ENCODE measurements at places on chromosomes 3 and 15.

- DNase-seq, result no peak
These were observed 41.9 kb upstream of the PLXND1 start for GRCh38 chr3:129648391-129648790.

- DNase-seq, result no peak
These were observed 280.2 kb upstream of the ICE2 start for GRCh38 chr15:60758961-60759729.

- DNase-seq, result no peak
These were observed 177.5 kb downstream of the STT3B start for GRCh38 chr3:31710123-31710803.

DNA sequence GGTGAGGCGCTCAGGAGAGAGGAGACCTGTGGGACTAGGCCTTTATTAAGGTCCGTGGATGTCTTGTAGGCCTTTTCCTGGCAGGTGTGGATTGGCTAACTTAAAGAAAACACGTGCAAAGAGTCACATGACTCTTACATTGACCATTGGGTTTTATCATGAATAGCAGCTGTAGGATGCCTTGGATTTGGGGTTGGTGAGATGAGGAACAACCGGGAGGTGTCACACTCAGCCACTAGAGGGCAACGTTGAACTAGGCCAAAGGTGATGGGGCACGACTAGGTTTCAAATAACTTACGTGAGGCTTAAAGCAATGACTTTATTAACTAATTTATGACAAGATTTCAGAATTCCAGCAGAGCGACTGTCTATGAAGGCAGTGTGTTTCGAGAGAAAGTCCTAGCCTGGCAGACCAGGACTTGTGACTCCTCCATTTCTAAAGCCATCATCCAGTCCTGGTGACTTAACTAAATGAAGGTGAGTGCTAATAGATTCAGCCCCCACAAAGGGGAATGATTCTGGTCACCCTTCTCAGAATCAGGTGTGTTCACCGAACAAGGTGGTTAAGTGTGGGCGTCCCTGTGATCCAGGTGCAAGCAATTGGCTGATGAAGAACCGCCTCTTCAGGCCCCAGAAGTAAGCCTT is 345.6 kb downstream of the MCTP2 start:
- no peak for DNase-seq

DNA sequence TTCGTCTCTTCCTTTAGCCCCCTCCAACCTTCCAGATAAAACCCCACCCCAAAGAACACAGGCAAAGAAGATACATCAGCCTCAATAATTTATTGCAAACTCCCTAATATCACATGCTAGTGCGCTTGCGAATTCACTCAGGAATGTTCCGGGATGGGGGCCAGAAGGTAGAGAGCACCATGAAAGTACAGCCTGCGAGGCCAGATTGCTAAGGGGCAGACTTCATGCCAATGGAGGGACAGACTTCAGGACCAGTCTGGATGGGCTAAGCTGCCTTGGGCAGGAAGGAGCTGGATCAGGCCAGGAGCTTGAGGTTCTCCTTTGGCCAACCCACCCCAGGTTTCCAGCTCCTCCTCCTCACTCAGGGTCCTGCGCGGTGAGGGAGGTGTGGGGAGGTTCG is 13.4 kb downstream of the CIDEC start:
- DNase-seq, result no peak

- DNase-seq, result no peak
These were observed 15.8 kb downstream of the APBA2 start for GRCh38 chr15:28901587-28901980.

DNA sequence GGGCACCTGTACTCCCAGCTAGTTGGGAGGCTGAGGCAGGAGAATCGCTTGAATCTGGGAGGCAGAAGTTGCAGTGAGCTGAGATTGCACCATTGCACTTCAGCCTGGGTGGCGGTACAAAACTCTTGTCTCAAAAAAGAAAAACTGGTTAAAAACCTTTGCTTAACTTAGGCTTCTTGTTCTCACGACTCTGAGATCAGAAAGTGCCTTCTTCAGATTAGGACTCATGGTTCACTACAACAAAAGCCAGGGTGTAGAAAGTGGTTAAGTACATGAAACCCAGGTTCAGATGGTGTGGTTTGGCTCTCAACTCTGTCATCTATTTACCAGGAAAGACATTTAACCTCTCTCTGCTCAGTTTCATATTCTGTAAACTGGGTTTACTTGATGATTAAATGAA is 168.4 kb downstream of the TUSC7 start:
- no peak for DNase-seq

DNA sequence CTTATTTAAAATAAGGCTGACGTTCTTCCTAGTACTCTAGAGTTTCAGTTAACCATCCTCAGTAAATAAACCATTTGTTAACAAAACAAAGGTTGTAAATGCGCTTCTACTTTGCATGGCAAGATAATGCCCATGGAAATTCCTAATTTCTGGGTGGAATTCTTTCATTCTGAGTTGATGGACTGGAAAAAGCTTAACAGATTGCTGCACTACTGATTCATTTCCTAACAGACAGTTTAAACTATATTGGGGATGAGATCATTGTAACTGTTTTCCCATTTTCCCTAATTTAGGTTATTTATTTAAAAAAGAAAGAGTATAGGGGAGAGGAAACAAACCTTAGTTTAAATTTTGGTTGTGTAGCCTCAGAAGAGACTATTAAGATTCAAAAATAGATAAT is 342.2 kb downstream of the NLGN1 start:
- DNase-seq, result no peak

GRCh38 chr3:157805538-157805937 is 300.7 kb downstream of the SHOX2 start:
- DNase-seq, result no peak

GRCh38 chr15:44194323-44195150 is 534 bp downstream of the FRMD5 start:
- no peak for DNase-seq

- no peak for DNase-seq
These were observed 45.8 kb upstream of the ATP13A3 start for GRCh38 chr3:194532591-194532990.

GRCh38 chr15:45102226-45102625 is 11.7 kb downstream of the DUOX2 start:
- no peak for DNase-seq

DNA sequence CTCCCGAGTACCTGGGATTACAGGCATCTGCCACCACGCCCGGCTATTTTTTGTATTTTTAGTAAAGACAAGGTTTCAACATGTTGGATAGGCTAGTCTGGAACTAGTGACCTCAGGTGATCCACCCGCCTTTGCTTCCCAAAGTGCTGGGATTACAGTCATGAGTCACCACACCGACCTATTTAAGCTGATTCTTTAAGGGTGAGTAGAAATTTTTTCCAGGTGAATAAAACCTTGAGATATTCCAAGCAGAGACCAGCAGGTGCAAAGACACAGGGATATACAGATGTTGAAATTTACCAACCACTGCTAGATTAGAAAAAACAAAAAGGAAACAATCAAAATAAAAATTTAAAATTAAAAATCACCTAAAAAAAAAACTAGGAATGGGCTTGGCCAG is 74.4 kb upstream of the CHRNB4 start:
- no peak for DNase-seq
